Inflammatory macrophage treated with lipopolysaccharide for 1 hour (primary cell): ENCODE measurements at places on chromosomes 11 and 22.
A peak's percentile ranks its signal among the peaks of the same experiment; 100 is the strongest.

DNA sequence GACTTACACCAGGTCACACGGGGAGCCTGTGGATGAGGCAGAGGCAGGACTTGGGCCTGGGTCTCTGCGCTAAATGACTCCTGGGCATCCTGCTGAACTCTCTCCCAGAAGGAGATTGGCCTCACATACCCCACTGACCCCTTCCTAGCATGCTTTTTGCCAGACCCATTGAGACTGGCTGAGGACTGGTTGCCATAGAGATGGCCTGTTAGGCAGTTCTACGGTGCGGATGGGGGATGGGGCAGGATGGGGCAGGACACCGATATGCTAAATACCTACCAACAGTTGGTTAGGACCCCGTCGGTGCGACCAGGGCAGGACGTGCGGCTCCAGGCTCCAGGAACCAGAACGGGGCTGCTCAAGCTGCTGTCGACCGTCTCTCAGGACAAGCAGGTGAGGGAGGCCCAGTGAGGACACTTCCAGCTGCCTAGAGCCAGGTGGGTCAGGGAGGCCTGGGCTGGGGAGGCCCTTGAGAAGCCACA, at the start of gene TSGA10IP:
Gene TSGA10IP, plus strand, starts transcription at position 51 of the 482 bp plus-strand sequence. Its CDS starts 196 bp downstream, at position 247.
- DNase-seq, result no peak

DNA sequence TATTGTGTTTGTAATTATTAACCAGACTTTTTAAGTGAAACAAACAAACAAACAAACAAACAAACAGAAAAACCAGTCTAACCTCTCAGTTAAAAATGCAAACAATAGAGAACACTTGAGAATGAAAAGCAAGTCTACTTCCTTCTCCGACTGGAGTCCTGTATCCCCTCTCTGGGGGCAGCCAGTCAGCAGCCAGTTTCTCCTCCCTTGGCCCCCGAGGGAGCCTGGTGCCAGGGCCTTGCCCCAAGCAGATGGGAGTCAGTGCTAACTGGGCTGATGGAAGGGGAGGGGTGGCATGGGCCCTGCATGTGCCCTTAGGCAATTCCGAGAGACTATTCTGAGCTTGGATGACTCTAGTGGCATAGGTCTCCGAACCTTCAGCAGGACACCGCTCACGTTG, 137.2 kb downstream of the GRIK4 start:
- DNase-seq, result no peak

DNA sequence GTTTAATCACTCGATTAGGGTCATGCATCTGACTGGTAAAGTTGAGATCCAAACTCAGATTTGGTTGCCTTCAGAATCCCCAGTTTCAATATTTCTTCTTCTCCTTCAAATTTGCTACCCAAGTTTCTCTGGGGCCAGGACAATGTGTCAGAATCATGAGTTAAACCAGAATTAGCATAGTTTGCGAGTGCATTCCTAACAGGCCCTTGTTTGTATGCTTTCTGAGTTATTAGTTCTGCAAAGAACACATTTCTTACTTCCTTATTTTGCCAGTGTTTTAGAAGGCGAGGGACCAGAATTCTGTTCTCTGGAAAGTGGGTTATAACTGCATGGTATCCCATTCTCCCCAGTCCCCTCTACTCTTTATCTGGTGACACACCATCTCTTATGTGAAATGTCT, 112.0 kb downstream of the ARL14EP start:
- no peak for DNase-seq

- no peak for DNase-seq
Observed at GRCh38 chr11:59088162-59088561, 2.1 kb downstream of the GLYATL1B start.

- peak; percentile 66 for DNase-seq
Observed at GRCh38 chr11:4459500-4459899, 10.4 kb downstream of the OR52K2 start.

- no peak for DNase-seq
Observed at GRCh38 chr11:76708972-76709660, 38.6 kb upstream of the LRRC32 start.

DNA sequence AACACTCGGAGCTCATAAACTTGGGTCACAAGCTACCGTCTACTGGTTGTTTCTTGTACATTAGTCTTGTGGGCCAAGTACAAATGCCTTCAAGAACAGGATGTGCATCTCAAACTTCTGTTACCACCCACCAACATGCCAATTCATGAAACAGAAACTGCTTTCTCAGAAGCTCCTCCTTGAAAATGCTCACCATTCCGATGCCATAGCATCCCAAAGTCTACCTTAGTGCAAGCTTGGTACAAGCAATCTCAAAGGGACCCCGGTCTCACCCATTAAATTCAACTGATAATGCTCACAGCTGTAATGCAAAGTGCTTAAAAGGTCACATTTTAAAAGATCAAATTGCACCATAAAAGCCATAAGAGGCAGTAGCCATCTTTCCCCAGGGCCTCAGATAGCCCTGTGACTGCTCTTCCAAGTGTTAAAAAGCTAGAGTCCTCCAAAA, 31.8 kb upstream of the CCDC34 start:
- no peak for DNase-seq

DNA sequence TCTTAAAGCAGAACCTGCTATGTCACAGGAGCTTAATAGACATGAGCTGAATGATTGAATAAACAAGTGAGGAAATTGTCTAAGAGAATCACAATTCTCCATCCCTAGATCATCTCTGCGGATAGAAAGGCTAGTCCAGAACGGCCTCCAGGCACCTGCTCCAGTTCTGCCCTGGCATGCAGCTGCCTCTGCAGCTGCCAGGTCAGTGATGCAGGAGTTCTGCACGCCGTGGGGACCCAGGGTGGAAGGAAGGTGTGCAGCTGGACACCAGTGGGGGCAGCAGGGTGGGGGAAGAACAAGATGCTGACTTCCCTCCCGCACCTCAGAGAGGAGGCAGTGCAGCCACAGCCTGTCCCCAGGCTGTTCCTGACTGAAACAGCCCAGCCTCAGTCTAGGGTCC, 192.1 kb upstream of the NCAM1 start:
- DNase-seq, result no peak

DNA sequence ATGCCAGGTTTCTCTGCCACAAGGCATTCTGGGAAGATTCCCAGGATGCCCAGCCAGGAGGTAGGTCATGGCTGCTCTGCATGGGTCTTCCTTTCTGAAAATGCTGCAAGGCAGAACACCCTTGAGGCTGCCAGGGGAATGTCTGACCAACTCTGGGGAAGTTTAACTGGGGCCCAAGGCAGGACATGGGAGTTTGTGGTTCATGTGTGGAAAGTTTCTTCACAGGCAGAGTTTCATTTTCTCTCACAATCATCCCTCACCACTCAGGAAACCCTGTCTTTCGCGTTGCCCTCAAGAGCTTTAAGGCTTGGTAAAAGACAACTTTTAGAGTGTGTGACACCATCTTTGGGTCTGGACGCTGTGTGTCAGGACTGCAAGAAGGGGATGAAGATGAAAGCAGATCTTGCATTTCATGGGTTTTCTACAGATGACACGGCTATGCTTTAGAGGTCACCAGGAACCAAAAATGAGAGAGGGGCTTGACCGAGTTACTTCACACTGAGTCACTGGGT, 133.5 kb downstream of the CD44 start:
- peak; percentile 66 for DNase-seq

DNA sequence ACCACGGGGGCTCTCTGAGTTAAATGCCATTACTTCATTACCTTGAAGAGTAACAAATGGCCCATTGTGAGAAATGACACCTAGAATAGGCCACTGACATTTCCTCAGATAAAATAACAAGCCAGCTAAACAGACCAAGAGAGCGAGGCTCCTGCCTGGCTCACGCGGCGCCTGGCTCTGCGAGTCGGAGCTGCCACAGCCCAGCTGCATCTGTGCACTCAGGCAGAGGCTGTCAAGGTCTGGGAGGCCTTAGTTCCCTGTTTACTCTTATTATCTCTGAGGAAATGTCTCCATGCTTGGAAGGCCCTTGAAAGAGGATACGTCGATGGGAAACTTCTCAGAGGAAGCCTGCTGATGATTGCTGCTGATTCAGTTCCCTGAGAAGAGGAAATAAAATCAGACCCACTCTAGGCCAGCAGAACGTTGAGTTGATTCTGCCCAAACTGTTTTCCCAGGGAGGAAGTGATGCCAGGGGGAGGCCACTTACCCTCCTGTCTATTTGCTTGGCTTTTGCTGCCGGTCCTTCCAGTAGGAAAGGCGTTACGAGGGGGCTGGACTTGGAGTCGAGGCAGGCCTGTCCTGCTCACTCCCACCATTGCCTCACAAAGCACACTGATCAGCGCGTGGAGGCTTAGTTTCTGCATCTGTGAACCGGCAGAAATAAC, 208.8 kb downstream of the TBC1D22A start:
- peak; percentile 68 for DNase-seq
